ENCODE measurements at places on chromosomes 1 and 21. TPM values are rescaled to one million over a fixed set of nuclear protein-coding genes. Genes with fewer than 3 reads are reported as not detected.
A peak's percentile ranks its signal among the peaks of the same experiment; 100 is the strongest.

DNA sequence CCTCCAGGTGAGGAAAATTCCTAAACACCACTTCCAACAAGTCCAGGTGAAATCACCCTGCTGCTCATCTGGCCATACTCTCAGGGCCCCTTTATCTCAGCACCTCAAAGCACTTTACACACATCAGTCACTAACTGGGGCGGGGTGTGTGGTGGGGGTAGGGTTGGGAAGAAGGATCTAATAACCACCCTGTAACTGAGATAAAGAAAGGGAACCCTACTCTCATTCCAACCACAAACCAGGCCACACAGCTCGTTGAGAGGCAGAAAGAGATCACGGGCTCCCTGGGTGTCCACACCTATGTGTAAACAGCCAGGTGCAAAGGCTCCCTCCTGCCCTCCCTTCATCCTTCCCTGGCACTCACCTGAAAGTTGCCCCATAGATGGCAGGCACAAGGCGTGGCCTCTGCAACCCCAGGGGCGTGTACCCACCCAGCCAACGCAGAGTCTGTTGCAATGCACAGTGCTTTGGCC lies 20.4 kb downstream of the GPR161 start:
- H3K27me3 ChIP-seq, result no peaks in the 10 kb centered on the region

DNA sequence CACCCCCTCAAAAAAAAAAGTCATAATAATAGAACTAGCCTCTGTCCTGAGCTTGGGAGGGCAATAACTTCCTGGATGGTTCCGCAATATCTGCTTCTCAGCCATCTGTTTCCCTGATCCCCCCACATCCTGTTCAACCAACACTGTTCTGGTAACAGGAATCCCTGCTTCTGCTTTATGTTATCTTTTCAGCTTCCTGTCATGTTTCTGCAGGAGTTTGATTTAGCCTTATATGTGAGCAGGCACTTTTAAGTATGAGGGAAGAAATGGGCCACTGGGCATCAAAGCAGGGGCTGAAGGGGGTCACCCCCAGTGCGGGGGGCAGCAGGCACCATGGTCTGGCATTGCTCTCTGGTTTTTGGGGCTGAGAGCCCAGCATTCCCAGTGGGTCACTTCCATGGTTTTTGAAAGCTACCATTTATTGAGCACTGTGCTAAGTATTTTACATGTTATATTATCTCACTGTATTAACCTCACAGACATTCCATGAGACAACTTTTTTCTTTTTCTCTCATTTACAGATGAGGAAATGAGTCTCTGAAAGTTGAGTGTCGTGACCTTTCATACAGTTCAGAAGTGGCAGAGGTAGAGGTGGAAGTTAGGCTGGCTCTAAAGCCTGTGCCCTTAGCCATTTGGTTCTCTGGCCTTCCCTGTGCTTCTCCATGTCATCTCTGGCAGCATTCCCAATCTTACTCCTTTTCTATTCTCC lies 61.9 kb downstream of the DNTTIP2 start:
- no peak overlapping the region for H3K4me3 ChIP-seq

DNA sequence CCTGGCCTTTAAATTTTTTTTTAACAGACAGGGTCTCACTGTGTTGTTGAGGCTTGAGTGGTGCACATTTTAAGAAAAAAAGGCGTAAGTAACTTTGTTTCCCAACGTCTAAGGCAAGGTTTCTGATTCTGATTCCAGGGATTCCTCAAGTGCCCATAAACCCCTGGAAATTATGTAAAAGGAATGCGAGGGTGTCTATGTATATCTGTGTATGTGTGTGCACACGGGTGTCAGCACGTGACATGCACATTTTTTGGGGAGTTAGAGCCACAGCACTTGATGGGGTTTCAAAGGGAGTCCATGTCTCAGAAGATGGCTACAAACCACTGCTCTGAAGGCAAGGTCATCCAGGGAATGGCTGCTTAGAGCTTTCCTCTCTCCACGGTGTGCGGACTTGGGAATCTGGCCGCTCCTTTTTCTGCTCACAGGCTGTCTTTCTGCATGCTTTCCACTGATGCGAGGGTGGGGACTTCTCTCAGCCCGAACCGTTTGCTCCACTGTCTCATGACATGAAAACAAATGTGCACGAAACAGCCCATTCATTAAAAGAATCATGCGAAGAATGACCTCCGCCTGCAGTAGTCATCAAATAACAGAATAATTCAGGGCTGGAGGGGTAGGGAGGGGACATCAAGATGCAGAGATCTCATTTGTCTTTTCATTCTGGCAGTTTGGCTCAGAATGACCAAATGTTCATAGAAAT lies 18.7 kb upstream of the RERE start:
- H3K36me3 ChIP-seq, result no peaks in the 10 kb centered on the region
- DNase-seq, result no peak
- no peak overlapping the region for H3K27ac ChIP-seq
- no peaks in the 10 kb centered on the region for H3K27me3 ChIP-seq
- H3K4me3 ChIP-seq, result no peak overlapping the region
- H3K4me1 ChIP-seq, result no peaks in the 10 kb centered on the region

Gene FLG2
- not detected for total RNA-seq

GRCh38 chr1:41891199-41891896 lies 27.4 kb downstream of the HIVEP3 start:
- peak overlapping the region; percentile 79 for H3K27ac ChIP-seq
- no peaks in the 10 kb centered on the region for H3K27me3 ChIP-seq
- DNase-seq, result no peak
- no peaks in the 10 kb centered on the region for H3K36me3 ChIP-seq

Measured in heart left ventricle (tissue), 16 donors.